Activated CD4-positive, alpha-beta T cell treated with anti-CD3 and anti-CD28 coated beads for 36 hours (primary cell): ENCODE measurements at places on chromosomes 11 and 22. TPM values are rescaled to one million over a fixed set of nuclear protein-coding genes. Genes with fewer than 3 reads are reported as not detected.

The FGF3 gene
- not detected for total RNA-seq

The FOXRED1 gene
- total RNA-seq, result 43.7 TPM

The WBP2NL gene
- 0.30 TPM for total RNA-seq

The TPH1 gene
- 0.23 TPM for total RNA-seq

The IGLL1 gene
- total RNA-seq, result not detected

The ASPHD2 gene
- 10.2 TPM for total RNA-seq

The RCOR2 gene
- 0.37 TPM for total RNA-seq

The MEI1 gene
- 31.5 TPM for total RNA-seq
